ENCODE measurements at places on chromosomes 4 and X. TPM values are rescaled to one million over a fixed set of nuclear protein-coding genes. Genes with fewer than 3 reads are reported as not detected.

DNA sequence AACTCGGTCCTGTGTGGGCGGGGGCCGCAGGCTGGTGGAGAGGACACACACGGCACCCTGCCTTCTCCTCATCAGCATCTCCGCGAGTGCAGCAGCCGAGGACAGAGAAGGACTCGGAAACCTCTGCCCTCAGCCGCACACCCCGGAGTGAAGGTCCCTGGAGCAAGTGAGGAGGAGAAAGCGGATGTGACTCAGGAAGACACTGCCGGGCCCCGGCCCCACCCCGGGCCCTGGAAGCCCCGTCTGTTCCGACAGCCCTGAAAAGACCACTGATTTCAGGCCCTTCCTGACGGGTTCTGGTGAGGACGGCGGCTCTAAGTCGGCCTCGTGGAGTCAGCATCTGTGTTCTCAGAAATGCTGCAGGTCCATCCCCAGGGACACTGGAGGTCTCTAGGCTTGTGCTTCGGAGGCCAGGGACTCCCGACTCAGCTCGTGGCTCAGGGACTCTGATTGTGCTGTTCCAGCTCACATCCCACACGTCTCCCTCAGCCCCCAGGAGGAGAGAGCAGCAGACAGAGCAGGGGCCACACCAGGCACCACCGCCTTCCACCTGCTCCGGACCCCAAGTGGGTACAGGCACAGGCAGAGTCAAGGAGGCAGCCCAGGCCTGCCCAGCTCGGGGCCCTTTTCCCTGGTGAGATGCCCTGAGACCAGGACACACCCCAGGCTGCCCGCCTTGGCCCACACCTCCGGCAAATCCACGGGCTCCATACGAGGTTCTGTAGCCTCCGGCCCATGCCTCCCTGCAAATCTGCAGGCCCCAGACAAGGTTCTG, 134.5 kb upstream of the NKX1-1 start:
- no peaks in the 10 kb centered on the region for H3K4me1 ChIP-seq
- H3K4me3 ChIP-seq = no peak overlapping the region
- DNase-seq = no peak
- peaks cover 5% of the 10 kb centered on the region for H3K27me3 ChIP-seq
- no peaks in the 10 kb centered on the region for H3K36me3 ChIP-seq

DNA sequence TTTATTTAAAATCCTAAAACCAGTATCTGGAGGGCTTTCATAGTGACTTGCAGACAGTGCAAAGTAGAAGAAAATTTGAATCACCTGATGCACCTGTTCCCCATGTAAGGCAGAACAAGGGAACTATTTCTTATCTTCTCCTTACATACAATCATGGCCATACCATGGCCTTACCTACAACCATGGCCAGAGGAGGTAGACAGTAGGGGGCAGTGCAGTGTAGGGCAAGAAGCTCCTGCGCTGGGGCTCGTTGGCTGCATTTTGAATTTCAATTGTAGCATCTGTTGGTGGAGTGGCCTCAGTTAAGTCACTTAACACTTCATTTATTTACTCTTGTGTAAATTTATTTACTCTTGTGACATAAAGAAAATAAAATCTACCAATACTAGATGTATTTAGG, 33.0 kb downstream of the GALNTL6 start:
- peaks cover 3% of the 10 kb centered on the region for H3K27me3 ChIP-seq
- H3K4me1 ChIP-seq = no peaks in the 10 kb centered on the region
- H3K4me3 ChIP-seq = no peak overlapping the region
- peak; percentile 51 for DNase-seq

GRCh38 chrX:41241962-41242361, 92.0 kb upstream of the DDX3X start:
- H3K27ac ChIP-seq = no peak overlapping the region
- H3K4me1 ChIP-seq = peaks cover 4% of the 10 kb centered on the region
- no peak for DNase-seq
- no peak overlapping the region for H3K4me3 ChIP-seq
- H3K27me3 ChIP-seq = no peaks in the 10 kb centered on the region
- H3K36me3 ChIP-seq = no peaks in the 10 kb centered on the region

The EVC2 gene
- total RNA-seq = 17.1 TPM

DNA sequence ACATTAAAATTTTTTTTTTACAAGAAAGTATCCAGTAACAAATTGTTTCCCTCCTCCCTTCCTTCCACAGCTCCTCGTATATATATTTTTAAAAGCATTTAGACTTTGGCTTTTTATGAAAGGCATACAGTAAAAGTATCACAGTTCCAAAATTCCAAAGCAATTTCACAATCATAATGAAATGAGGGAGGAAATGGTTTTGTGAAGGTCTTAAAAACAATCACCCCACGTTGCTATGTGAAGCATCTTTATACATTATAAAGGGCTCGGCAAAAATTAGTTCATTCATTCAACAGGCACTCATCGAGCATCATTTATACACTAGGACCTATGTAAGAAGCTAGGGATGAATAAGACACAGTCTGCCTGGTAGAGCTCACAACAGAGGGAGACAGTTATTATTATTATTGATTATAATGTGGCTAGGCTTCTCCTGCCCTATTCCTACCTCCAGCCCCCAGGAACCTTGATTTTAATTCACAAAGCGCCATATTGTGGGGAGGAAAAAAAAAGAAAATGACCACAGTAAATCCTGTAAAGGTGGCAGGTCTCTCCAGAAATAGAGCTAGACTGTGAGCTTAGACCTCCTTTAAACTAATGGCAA, 239.9 kb downstream of the MAML3 start:
- DNase-seq = no peak
- H3K27me3 ChIP-seq = no peaks in the 10 kb centered on the region
- H3K4me3 ChIP-seq = no peak overlapping the region
- H3K27ac ChIP-seq = peak overlapping the region; percentile 91
- peaks cover 61% of the 10 kb centered on the region for H3K4me1 ChIP-seq

The GAK gene
- 113 TPM for total RNA-seq

The MAGED4 gene
- 80.2 TPM for total RNA-seq

The SLC6A14 gene
- 0.27 TPM for total RNA-seq

DNA sequence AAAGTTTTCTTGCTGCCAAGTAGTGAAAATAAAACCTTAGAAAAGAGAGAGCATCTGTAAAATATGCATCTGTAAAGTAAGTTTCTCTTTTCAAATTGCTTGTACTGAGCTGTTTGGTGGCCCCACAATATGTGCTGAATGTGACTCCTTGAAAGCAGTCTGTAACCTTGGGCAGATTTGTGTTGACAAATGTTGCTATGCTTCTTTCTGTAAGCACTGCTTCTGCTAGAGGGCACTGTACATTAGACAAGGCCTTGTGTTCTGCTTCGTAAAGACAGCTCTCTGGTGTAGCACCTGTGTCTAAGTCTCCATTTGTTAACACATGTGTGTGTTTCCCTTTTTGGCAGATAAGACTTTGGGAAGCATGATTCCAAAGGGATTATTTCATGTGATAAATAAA, 56.6 kb upstream of the NRK start:
- no peaks in the 10 kb centered on the region for H3K36me3 ChIP-seq
- H3K27me3 ChIP-seq = peaks cover 2% of the 10 kb centered on the region
- no peak overlapping the region for H3K27ac ChIP-seq
- DNase-seq = no peak

DNA sequence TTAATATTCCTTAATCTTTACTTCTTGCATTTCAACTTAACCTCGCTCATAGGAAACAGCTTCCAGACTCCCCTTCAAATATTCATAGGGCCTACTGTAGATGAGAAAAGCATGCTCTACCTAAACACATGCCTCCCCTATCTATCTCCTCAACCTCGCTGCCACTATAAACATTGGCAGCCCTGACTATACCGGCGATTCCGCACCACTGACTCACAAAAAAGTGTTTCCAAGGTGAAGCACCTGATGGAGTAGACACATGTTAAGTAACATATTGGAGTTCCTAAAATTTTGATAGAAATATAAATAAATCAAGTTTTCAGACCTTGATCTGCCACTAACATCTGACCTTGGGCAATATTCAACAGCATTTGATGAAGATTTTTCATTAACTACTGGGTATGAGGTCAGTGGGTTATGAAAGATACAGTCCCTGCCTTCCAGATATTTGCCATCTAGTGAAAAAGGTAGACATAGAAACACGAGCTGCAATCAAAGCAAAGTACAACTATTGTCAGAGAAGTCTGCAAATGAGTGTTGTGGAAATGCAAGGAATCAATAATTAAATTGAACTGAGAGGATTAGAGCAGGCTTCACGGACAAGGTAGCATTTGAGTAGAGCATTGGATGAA, 184.2 kb downstream of the MAML3 start:
- no peak overlapping the region for H3K27ac ChIP-seq
- H3K4me1 ChIP-seq = peaks cover 30% of the 10 kb centered on the region
- H3K4me3 ChIP-seq = no peak overlapping the region
- no peaks in the 10 kb centered on the region for H3K36me3 ChIP-seq

DNA sequence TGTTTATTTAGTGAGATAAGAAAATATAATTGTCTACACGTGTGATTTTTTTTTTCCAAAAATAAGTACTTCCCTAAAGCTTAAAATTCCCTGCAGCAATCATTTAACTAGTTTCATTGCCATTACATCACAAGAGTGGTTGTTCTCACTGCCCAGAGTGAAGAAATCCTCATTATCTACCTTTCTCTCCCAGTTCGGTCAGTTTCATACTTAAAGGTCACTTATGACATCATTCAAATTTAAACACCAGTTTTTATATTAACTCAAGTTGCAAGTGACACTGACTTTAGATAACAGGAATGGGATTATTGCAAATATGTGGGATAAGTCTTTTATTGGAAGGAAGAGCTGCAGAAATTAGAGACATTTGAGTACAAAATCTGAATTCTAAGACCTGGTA, 1699.8 kb upstream of the IGFBP7 start:
- H3K4me1 ChIP-seq = peaks cover 22% of the 10 kb centered on the region
- no peak for DNase-seq
- no peak overlapping the region for H3K4me3 ChIP-seq
- no peaks in the 10 kb centered on the region for H3K36me3 ChIP-seq
- H3K27ac ChIP-seq = peak overlapping the region; percentile 17

GRCh38 chrX:154013614-154014360, 5.9 kb downstream of the IRAK1 start:
- H3K27ac ChIP-seq = no peak overlapping the region
- peaks cover 7% of the 10 kb centered on the region for H3K36me3 ChIP-seq
- no peak for DNase-seq
- H3K4me3 ChIP-seq = no peak overlapping the region

The SHROOM4 gene
- 15.4 TPM for total RNA-seq

DNA sequence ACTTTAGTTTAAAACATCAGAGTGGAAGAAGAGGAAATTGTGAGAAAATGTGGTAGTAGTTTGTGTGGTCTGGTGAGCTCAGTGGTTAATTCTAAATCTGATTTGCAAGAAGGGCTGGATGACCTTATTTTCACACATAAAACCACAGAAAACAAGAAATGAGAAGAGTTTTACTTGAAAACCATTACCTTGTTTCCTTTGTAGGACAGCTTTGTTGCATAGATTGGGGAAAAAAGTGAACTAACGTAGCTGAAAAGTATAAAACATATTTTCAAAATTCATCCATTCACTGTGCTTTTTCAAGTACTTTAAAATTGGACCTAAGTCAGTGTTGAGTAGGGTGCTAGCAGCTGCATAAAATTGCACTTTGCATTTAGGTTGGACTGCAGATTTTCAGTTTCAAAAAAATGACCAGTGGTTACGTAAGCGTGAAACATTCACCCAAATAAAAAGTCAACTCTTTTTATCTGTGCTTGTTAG, 211.3 kb downstream of the ARHGAP10 start:
- DNase-seq = no peak
- H3K4me3 ChIP-seq = no peak overlapping the region
- no peak overlapping the region for H3K27ac ChIP-seq
- H3K36me3 ChIP-seq = peaks cover 31% of the 10 kb centered on the region
- no peaks in the 10 kb centered on the region for H3K27me3 ChIP-seq

DNA sequence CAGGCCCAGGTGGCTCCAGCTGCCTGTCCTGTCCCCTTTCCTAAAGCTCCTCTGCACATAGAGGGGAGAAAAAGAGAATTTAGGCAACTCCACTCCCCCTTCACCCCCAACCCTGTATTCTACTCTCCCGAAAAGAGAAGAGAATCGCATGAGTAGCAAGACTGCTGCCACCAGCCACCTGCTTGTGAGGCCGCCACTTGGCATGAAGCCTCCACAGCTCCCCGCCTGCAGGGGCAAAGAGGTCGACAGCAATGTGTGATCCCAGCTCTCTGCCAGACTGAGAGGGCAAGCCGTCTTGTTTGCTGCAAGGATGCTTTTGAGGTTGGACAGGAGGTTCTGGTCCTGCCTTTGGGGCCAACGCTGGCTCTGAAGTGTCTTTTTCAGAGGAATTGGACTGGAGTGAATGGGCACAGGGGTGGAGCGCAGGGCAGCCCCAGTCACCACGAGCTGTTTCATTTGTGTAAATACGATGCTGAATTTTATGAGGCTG, 77.1 kb downstream of the STARD8 start:
- H3K27me3 ChIP-seq = no peaks in the 10 kb centered on the region
- H3K27ac ChIP-seq = no peak overlapping the region
- no peaks in the 10 kb centered on the region for H3K4me1 ChIP-seq
- DNase-seq = no peak

The BTK gene
- total RNA-seq = 0.20 TPM

DNA sequence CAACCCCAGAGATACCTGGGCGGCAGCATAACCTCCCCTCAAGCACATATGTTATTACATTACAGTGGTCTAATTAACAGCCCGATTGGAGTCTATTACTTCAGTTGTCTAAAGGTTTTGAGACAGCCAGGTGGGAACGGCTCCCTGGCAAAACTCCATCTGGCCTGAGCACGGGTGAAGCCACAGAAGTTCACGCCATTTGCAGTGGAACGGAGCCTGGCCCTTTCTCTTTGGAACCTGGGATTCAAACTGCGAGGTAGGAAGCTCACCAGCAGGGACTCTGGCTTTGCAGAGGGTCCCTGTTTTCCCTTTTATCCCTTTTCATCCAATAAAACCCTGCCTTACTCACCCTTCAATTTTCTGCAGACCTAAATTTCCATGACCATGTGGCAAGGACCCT, 45.9 kb upstream of the NEIL3 start:
- no peak for DNase-seq
- H3K27me3 ChIP-seq = no peaks in the 10 kb centered on the region
- H3K36me3 ChIP-seq = no peaks in the 10 kb centered on the region
- no peak overlapping the region for H3K4me3 ChIP-seq

The GCNA gene
- 1.1 TPM for total RNA-seq

Data from mesothelial cell of epicardium (in vitro differentiated cells).